ENCODE measurements at places on chromosomes 2 and 18.

- DNase-seq, result no peak
Observed at GRCh38 chr2:32119161-32119560, 46.5 kb upstream of the SLC30A6 start.

- DNase-seq, result no peak
Observed at GRCh38 chr18:12336171-12336613, 28.2 kb downstream of the TUBB6 start.

GRCh38 chr2:28621172-28622100 lies 125.6 kb downstream of the PLB1 start:
- DNase-seq, result peak; percentile 48

DNA sequence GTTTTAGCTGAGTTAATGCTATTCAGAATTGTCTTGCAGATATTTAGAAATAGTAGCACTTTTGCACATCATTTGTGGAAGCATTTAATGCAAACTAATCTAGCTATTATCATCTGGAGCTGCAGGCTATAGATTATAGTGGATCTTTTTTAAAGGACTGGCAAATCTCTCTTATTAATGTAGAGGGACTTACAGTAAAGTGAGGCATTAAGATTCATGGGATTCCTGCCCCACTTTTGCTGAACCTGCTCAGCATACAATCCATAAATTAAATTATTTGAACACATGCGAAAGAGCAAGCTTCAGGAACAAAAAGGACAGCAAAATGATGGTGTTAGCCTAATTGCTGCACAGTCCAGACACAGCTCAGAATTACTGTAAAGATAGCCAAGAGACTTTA lies 477.7 kb downstream of the DCDC2C start:
- DNase-seq, result no peak

DNA sequence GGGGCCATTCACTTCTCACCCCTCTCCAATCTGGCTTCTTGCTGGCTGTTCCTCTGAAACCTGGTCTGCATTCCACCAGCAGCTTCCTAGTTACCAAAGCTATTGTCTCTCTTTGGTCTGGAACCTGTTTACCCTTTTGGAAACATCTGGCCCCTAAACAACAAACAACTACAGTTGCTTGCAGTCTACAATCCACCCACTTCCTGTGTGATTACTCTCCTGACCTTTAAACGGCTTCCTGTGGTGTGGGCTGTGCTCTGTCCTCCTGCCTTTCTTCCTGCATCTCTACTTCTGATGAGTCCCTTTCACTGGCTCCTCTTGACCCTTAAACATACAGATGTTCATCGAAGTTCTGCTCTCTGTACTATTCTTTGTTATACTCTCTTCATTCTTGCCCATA lies 303.8 kb downstream of the TDRD15 start:
- no peak for DNase-seq

GRCh38 chr2:27844821-27845255 lies 45.3 kb downstream of the RBKS start:
- no peak for DNase-seq

- no peak for DNase-seq
Observed at GRCh38 chr2:160303076-160303475, 103.0 kb upstream of the ITGB6 start.

DNA sequence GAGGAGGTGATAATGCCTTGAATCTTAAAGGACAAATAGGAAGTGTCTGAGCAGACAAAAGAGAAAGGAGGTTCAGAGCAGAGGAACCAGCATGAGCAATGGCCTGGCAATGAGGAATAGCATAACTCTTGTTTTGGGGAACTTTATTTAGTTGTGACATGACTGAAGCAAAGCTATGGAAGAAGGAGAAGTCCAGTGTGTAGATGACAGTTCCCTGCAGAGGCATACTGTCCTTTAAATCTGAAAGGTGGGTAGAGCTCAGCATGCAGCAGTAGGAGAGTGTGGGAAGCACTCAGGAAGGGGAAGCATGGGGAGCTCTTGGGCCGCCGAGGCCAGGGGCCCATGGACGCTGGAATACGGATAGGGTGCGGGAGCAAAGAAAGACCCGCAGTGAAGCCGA lies 173.8 kb downstream of the SEPTIN10 start:
- no peak for DNase-seq

- DNase-seq, result no peak
Observed at GRCh38 chr2:236745420-236746210, 176.0 kb downstream of the ACKR3 start.

- no peak for DNase-seq
Observed at GRCh38 chr2:205409411-205409810, 272.9 kb upstream of the NRP2 start.

DNA sequence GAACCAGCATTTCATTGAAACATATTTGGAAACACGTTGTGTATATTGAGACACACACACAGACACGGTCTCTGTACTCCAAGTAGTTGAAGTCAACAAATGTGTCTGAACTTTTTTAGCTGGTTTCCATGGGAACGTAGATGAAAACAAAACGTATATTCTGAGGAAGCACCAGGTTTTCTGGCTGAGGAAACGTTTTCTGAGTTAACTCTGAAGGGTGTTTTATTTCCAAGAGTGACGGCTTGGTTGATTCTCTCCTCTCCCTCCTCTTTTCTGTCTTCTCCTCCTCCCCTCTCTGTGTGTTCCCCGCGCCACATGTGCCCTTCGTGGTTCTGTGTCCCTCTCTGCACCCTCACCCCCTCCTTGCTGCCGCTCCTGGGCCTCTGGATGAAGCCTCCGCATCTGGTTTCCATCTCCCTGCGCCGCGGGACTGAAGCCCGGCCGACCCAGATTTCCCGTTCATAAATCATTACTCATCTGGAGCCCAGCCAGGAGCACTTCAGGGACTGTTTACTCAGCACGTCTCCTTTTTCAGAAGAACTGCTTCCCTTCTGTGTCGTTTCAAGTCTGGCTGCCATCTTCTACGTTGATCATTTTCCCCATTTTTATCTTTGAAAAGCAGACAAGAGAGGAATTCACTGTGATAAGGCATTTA lies 122.7 kb downstream of the COL6A3 start:
- peak; percentile 95 for DNase-seq

DNA sequence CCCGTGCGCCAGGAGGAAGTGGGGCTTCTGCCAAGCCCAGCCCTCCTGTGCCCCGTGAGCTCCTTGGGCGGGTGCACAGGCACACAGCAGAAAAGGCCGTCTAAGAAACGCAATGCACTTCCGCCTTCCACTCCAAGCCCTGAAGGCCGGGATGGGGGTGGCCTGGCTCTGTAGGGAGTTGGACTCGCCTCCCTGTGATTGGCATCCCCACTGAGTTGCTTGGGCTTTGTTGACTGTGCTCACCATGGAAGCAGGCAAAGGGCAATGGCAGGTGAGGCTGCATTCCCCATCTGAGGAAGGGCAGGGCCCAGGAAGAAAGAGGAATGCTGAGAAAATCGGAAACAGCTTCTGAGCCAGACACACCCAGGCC lies 66.8 kb downstream of the CRACDL start:
- no peak for DNase-seq

GRCh38 chr2:225937625-225938187 lies 538.2 kb downstream of the NYAP2 start:
- DNase-seq, result no peak

- DNase-seq, result no peak
Observed at GRCh38 chr18:66728951-66729350, 125.1 kb upstream of the CDH19 start.

DNA sequence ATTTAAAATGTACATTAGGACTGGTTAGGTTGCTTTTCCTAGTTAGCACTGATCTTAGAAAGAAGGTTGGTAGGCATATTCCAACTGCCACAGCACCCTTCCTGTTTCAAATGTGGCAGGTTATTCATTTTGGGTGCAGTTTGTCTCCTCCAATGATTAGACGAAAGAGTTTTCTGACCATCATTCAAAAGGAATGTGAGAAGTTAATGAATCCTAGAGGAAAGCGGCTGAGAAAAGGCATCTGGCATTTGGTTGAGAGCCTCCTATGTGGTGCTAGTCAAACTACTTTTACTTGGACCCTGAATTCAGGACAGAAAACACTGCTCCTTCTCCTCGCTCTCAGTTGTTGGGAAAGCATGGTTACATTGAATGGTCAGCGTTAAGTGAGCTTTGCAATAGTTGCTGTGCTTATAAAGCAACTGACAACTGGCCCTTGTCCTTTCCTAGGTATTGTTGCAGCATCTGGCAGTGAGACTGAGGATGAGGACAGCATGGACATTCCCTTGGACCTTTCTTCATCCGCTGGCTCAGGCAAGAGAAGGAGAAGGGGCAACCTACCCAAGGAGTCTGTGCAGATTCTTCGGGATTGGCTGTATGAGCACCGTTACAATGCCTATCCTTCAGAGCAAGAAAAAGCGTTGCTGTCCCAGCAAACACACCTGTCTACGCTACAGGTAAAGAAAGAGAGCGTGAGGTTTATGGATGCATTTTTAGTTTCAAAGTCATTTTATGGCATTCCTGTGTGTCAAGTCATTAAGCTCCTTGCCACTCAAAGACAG lies 6.1 kb downstream of the TGIF1 start:
- no peak for DNase-seq

- no peak for DNase-seq
Observed at GRCh38 chr2:10103179-10103578, 19.4 kb upstream of the RRM2 start.

DNA sequence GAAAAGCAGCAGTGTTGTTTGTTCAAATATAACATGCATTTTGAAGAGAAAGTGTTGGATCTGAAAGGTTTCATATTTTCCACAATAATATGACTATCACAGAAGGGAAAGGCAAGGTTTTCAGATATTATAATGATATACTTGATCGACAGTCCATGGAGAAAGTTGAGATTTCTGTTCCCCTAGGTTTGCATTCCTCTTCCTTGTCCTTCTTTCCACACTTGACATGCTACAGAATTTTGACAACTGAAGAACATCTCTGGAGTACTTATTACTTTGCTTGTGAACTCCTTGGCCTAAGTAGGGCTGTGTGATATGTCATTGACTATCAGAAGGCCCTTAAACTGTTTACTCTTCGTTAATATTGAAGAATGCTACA lies 46.5 kb downstream of the TMEFF2 start:
- no peak for DNase-seq

GRCh38 chr2:172614932-172615331 lies 59.0 kb downstream of the PDK1 start:
- DNase-seq, result no peak

DNA sequence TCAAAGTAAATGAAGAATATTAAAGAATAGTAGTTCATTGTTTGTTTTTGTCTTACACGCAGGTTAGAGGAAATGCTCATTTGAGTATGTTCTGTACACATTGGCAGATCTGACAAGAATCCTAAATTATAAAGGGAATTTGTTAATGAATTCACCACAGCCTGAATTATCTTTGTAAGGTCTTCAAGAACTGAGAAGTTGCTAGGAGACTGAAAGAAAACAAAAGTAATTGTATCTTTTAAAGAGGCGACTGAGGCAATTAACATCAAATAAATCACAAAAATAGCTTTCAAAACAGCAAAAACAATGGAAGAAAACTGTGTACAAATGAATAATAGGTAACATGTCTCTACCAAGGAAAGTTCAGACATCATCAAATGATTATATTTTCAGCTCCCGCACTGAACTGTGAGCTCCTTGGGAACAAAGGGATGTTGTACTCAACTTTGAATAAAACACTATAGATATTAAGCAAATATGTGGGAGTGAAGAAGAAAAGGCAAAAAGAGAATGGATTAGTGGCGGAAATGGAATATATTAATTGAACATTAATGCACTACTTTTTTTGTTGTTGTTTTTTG lies 51.7 kb upstream of the ATIC start:
- DNase-seq, result no peak

DNA sequence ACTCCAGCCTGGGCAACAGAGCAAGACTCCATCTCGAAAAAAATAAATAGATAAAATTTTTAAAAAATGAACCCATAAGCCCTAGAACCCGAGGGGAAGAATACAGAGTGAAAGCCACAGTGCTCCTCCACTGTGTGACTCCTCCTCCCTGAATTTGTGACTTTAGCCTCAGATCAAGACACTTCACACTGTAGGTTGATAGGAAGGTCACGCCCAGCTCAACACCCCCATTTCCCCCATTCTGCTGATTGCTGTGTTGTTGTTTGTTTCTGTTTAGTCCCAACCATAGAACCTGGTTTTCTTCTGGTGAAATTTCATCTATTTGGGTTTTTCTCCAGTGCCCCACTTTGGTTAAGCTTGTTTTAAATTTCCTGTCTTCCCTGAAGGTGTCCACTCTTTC lies 102.2 kb downstream of the VIT start:
- no peak for DNase-seq

DNA sequence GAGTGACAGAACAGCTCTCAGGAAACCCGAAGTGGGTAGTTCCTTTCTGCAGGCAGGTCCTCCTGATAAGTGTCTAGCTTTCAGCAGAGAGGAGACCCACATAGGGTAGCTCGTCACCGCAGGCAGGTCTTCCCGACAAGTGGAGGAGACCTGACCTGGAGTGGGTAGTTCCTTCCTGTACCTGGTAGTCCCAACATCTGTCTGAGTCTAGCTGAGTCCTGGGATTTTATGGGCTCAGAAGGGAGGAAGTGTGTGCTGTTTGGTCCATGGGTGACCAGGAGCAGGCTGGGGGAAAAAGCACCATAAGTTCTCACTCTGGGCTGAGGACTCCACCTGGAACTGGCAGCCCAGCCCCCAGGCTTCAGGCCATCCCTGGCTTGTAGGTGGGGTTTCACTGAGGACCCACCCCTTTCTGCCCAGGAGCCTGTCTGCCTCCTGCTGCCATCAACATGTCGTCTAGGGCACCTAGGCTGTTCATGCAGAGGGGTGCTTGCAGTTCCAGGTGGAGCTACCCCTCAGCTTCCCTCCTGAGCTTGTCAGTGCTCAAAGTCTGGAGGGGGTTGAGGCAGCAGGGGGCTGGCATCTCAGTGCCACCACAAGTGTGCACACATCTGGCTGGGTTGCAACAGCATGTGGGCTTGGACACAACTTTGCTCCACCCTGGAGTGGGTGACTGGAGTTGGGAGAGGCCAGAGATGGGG lies 9.4 kb downstream of the DYSF start:
- DNase-seq, result no peak

- no peak for DNase-seq
Observed at GRCh38 chr2:73759285-73759764, 20.6 kb downstream of the DUSP11 start.

DNA sequence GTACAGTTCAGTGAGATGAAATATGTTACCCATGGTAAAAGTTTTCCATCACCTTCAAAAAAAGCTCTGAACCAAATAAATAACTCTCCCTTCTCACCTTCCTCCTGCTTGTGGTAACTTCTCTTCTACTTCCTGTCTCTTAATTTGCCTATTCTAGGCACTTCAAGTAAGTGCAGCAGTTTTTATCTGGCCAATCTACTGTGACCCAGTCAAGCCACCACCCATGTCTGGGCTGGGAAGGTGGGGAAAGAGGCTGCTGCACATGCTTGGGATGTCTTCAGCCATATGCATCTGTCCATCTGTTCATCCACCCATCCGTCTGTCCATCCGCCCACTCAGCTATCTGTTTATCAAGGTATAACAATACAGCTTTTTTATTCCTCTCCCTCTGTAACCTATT lies 31.6 kb downstream of the ZNF532 start:
- DNase-seq, result no peak

DNA sequence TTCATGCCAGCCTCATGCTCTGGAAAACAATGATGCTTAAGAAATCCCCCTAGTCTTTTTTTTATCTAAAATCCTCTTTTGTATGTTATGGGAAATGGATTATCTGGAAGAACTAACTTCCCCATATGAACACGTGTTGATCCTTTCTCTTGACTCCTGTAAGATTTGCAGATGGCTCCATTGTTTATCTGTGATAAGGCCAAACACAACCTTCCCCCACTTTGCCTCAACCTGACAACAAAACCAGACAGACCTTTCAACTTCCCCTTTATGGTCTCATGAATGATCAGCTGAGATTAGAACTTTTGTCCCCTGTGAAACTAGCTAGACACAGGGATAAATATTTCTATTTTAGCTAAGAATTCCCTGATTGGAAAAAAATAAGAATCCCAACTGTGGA lies 828.0 kb upstream of the CDH2 start:
- no peak for DNase-seq

- no peak for DNase-seq
Observed at GRCh38 chr2:85765081-85765731, 11.4 kb downstream of the ATOH8 start.
